ENCODE measurements at places on chromosomes 3 and 15. TPM values are rescaled to one million over a fixed set of nuclear protein-coding genes. Genes with fewer than 3 reads are reported as not detected.

DNA sequence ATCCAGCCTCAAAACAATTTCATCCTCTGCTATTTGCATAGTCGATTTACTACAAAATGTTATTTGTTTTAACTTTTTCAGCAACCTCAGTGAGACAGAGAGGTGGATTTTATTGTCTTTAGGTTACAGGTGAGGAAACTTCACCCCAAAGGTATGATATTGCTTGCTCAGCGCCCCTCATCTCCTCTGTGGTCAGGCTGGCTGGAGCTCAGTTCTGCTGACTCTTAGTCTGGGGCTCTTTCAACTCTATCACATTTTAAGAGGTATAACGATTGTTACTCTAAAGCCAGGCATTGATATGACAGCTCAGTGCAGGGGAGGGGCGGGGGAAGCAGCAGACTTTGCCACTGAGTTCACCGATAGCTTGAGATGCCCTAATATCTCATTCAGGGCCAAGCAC is 103.0 kb upstream of the DPH6 start:
- DNase-seq: no peak

GRCh38 chr15:71627604-71628003 is 182.8 kb upstream of the NR2E3 start:
- no peak for DNase-seq

DNA sequence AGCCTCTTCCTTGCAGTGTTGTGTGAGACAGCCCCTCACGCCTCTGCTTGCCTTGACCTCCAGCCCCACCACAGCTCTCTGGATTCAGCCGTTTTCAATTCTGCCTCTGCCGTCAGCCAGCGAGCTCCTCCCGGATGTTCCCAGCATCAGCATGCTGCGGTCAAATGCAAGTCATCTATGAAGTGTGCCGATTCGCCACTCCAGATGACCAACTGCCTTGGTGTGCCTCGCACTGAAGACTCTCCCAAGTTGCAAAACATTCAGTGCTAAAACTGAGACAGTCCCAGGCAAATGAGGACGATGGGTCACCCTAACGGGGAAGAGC is 30.6 kb upstream of the RASA2 start:
- DNase-seq: no peak

Gene ACP3
- 0.80 TPM for total RNA-seq

- DNase-seq: no peak
Observed at GRCh38 chr15:52067545-52067926, 45.0 kb downstream of the BCL2L10 start.

- DNase-seq: peak; percentile 97
Observed at GRCh38 chr3:108472001-108472591, 38.3 kb downstream of the MYH15 start.

DNA sequence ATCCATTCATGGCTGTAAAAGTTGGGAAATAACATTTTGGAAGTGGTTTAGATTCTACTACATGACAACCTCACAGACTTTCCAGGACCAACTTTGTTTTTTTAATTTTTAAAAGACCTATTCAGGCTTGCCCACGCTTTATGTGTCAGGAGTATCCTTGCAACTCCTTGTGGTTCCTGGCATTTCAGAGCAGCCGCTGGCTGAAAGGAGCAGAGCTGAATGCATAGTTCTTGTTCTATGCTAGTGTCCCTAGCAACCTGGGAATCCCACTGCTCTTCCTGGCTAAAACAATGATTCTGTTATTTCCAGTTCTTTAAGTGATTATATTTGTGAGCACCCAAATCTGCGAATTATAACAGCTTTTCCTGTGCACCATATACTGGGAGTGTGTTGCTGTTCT is 34.9 kb downstream of the CP start:
- DNase-seq: no peak

GRCh38 chr3:179687967-179688535 is 35.2 kb downstream of the USP13 start:
- DNase-seq: no peak

DNA sequence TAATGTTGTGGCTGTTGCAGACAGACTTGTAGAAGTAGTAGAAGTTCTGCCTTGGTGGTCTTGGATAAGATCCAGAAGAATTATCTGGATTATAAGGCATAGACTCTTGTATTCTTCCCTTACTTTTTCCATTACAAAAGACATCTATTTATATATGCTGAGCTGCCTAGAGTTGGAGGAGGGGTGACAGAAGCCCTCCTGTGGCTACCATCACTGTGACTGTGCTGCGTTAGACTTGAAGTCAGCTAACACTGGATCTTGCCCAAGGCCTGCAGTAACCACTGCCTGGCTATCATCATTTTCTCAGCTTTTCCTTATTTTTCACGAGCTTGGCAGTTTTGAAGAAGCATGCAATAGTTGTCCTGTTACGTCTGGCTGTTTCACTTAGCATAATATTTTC is 684.8 kb upstream of the BCHE start:
- no peak for DNase-seq

DNA sequence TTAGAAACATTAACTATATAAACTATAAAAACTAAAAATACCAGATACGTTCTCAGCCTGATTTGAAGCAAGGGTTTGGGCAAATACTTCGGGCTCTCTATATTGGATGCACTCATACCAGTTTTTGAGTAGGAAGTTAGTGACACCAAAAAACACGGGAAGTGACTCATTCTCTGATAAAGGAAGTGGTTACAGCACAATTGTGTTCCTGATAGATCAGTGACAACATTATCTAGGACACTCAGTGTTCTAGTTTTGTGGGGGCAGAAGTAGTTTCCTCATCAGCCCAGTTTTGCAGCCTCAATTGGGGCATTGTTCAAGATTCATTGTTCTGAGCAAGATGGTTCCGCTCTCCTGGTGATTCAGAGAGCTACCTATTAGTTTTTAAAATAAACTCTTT is 469.6 kb upstream of the DPPA4 start:
- peak; percentile 66 for DNase-seq

GRCh38 chr15:96351761-96352603 is 21.5 kb downstream of the NR2F2 start:
- DNase-seq: no peak

DNA sequence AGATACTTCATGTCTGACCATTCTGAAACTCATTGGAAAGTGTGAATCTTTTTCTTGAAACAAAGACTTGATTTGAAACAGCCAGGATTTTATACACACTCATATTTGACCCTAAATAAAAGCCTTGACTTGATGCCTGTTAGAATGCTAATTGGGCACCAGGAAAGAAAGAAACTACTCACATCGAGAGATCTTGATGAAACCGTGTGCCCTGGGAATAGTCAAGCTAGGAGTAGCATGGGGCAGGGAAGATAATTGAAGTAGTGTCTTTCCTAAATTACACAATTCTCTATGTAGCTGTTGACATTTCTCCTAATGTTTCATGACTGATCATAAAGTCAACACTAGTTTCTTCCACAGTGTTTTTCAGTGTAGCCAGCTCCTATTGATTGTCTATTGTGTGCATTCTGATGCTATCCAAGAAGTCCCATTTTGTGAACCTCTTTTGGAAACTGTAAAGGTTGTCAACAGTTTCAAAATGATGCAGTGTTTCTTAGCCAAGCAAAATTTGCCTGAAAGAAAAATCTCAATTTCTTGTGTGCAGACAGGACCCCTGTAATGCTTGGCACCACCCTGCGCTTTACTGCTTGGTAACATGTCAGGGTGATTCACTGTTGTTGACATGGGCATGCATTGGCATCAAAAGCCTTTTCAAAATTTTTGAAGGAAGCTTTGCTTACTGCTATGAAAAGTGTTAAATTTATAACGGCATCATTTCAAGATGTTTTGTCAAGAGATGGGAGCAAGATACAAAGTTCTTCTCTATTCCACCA is 52.5 kb upstream of the OTOL1 start:
- no peak for DNase-seq

DNA sequence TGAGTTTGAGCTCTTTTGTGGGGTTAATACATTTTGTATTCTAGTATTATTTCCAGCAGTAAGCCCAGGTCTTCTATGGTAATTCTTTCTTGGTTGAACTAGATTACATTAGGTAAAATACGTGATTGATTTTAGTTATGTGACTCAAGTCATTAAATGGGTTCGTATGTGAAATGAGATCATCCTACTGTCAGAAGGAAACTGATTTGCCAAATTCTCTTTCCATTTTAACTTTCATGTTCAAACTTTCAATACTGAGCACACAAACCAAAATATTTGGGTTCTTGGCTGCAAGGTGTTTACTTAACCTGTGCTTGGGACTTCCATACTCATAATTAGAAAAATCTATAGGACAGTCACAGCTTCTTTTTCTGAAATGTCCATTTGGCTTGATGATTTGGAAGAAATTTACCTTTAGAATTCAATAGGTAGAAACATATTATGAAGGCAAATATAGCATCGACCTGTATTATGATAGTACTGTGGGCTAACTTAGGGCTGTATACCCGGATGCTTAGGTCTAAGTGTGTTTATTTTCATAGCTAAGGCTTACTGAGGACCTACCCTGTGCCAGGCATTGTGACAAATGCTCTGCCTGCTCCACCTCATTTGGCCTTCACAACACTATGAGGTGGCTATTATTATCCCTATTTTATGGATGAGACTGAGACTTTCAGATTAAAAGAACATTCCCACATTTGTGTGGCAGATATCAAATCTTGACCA is 631.8 kb upstream of the GRM7 start:
- DNase-seq: no peak

GRCh38 chr15:63200464-63201249 is 11.3 kb downstream of the RAB8B start:
- DNase-seq: no peak
